NCI-H460 (cell line): ENCODE measurements at places on chromosomes 7 and 10. TPM values are rescaled to one million over a fixed set of nuclear protein-coding genes. Genes with fewer than 3 reads are reported as not detected.

DNA sequence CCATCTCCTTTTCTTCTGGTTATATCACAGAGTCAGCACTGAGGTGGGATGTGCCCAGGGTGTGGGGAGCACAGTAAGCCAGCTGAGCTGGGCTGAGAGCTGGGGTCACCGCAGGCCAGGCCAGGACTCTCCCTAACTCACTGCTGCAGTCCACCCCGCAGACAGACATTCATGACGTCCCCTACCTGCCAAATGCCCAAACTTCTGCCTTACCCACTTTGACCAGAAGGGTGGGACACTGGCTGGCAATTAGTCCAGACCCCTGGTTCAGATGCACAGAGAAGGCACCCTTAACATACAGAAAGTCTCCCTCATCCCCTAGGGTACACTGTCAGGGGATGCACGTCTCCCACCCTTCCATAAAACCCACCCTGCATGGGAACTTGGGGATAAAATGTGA lies 2.1 kb downstream of the DRGX start:
- DNase-seq = no peak

- DNase-seq = no peak
Observed at GRCh38 chr7:31160941-31161340, 108.8 kb downstream of the ADCYAP1R1 start.

DNA sequence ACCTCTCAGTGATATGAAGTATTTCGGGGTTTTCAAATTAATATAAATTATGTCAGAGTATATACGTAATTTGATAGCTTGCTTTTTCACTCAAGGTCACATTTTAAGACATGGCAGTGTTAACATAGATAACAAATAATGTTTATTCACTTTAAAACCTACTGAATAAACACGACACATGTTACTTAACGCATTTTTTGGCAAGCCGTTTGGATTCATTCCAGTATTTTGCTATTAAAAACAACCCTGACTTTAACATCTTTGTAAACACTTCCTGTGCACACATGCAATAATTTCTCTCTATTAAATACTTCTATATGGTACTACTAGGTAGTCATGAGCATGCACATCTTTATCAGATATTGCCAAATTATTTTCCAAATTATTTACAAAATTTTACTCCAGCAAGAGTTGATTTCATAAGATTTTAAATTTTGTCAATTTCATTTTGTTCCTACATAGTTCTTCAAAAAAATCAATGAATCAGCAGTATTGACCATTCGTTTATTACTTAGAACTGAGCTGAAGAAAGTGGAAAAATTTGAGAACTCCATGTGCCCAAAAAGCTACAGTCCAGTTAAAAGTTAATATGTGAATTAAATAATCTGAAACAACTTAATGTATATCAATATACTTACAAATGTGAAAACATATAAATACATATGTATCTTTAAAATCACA lies 26.8 kb upstream of the THSD7A start:
- DNase-seq = no peak

- no peak for DNase-seq
Observed at GRCh38 chr10:131961047-131961776, 20.5 kb downstream of the BNIP3 start.

DNA sequence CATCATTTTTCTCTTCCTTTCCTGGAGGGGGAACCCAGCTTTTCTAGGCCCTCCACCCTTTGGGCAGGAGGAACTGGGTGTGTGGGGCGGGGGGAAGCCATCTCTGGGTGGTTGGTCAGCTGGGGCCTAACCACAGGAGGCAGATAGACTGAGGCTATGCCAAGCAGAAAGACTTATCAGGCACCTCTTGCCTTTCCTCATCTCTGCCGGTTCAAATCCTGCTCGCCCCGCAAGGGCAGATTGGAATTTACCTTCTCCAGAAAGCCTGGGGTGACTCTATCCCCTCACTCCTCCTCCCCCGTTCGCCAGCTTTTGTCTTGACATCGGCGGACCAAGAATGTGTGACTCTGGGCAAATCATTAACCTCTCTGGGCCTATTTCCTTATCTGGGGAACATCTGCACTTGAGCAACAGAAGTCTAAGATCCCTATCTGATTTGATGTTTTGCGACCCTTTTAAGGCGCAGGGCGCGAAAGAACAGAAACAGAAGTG lies 584 bp upstream of the GARS1 start:
- no peak for DNase-seq

DNA sequence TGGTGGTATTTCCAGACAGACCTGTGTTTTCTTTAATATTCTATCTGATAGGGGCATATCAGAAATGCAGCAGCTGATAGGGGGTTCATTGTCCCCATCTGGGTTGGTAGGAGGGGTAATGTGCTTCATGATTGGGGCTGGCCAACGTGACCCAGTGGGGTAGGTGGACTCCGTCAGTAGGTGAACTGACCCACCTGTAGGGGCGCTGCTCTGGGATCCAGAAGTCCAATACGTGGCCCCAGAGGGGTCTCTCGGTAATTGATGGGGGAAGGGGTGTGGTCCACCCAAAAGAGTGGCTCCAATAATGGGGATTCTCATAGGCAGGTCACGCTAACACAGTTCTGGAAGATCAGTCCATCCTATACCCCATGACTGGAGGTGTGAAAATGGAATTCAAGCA lies 112.0 kb downstream of the PRLHR start:
- no peak for DNase-seq

DNA sequence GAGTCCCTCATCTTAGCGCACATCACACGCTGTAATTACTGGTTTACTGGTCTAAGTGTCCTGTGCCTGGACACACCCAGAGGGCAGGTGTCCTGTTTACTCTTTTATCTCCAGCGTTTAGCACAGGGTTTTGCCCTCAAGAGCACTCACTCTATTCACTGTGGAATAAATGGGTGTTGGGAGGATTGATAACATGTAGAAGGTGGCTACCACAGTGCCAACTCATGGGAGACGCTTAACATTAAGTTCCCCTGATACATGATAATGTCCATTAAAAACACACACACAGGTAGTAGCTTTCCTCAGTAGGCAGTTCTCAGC lies 96.1 kb upstream of the EFCAB10 start:
- DNase-seq = no peak

DNA sequence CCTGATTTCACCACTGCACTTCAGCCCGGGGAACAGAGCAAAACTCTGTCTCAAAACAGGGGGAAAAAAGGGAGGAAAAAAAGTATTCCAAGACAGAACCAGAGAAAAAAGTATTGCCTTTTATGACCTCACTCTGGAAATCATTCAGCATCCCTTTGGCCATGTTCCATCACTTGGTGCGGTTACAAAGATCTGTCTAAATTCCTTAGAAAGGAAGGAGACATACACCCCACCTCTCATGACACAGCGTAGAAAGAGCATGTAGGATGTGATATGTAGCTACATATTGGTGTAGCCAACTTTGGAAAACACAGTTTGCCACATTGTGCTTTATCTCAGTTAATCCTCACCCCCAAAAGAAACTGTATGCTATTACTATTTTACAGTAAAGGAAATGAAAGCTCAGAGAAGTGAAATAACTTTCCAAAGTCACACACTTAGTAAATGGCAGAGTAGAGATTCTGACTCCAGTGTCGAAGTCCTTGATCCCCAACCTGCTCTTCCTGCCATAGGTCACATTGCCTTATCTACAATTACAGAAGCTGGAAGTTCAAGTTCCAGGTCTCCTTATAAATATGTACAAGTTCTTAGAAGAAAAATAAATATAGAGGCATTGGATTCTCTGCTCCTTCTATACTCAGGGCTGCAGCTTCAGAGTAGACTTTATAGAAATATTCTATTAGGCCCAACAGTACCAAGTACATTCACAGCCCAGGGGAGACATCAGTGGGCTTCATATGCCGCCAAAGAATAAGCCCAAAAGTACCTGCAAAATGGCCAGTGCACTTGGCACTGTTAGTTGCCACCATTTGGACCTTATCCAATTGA lies 91.6 kb upstream of the KMT2E start:
- no peak for DNase-seq

GRCh38 chr7:48337012-48337621 lies 165.9 kb downstream of the ABCA13 start:
- DNase-seq = peak; percentile 18

DNA sequence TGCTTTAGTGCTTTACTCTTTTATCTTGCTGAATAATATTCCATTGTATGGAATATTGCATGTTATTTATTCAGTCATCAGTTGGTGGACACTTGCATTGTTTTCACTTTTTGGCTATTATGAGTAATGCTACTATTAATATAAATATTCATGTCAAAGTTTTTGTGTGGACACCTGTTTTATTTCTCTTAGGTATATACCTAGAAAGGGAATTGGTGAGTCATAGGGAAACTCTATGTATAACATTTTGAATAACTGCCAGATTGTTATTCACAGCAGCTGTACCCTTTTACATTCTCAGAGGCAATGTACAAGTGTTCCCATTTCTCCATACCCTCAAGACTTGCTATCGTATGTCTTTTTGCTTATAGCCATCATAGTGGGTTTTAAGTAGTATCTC lies 268.7 kb downstream of the SEMA3A start:
- no peak for DNase-seq

- no peak for DNase-seq
Observed at GRCh38 chr10:119541459-119542356, 811 bp downstream of the RGS10 start.

- DNase-seq = no peak
Observed at GRCh38 chr10:73786512-73786885, 1.1 kb downstream of the ZSWIM8 start.

- no peak for DNase-seq
Observed at GRCh38 chr7:50663396-50664102, 98.3 kb upstream of the DDC start.

- no peak for DNase-seq
Observed at GRCh38 chr7:137862358-137862757, 15.6 kb upstream of the DGKI start.

DNA sequence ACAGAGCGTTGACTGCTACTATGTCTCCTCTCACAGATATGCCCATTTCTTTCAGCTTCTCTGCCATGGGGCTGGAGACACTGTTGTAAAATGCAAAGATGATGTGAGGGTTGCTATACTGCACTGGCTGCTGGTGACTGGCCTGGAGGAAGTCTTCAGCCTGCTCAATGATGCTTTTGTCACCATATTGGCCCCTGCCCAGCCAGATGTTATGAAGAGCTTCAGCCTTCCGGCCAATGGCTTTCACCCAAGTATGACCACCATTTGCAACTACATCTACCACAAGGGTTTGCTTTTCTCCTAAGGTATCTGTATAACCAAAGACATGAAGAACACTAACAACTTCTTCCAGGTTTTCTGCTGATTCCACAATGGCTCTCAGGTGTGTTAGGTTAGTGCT lies 1.6 kb downstream of the C7orf25 start:
- no peak for DNase-seq

DNA sequence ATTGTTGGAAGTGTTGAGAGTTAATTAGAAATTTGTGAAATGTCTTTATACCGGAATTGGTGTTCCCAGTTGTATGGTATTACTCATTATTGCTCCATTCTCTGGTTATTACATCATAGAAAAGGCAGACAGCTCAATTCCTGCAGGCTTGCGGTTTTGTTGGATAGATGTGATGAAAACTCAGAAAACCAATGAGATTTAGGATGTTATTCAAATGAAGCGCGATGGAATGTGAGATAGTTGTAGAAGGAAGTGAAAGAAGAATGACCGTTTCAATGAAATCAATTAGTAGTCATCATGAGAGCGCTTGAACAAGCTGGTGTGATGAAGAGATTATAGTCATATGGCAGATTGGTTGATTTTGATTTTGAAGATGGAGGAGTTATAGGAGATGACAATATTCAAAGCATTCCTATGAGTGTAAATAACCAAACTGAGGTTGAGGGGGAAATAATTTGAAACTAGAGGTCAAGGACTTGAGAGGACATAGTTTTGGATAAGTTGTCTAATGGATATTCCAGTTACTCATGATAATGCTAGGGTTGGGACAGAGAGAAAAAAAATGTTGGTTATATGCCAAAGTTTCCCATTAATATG lies 991.5 kb downstream of the NRG3 start:
- DNase-seq = peak; percentile 6

GRCh38 chr10:24241536-24242040 lies 32.6 kb downstream of the KIAA1217 start:
- no peak for DNase-seq

- DNase-seq = no peak
Observed at GRCh38 chr7:73829505-73829904, 1.3 kb upstream of the CLDN4 start.

DNA sequence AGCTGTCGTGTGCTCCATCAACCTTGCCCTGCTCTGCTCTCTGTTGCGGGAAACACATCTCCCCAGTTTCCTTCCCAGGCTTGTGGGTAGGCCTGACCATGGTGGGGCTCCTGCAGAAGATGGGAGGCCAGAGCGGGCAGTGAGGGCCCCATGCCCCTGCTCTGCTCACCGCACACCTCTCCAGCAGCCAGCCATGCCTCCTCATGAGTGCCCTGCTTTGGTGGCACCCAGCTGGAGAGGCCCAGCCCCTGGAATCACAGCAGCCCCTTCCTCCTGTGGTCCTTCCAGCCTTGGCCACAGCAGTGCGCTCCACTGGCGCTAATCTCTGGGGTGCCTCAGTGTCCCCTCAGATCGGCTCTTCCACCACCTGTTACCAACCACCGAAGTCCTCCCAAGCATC lies 4.2 kb upstream of the OPN4 start:
- DNase-seq = no peak

GRCh38 chr7:36668750-36669149 lies 55.5 kb downstream of the AOAH start:
- no peak for DNase-seq

- DNase-seq = no peak
Observed at GRCh38 chr10:50540069-50540825, 83.5 kb downstream of the SGMS1 start.

- no peak for DNase-seq
Observed at GRCh38 chr7:117134889-117135552, 181.7 kb downstream of the ST7 start.

The ADIRF gene
- total RNA-seq = not detected in 2 replicates

The CALHM3 gene
- not detected in 2 replicates for total RNA-seq

The MRPL32 gene
- 93.7 and 103 TPM in 2 replicates for total RNA-seq

The GSDME gene
- 3.5 and 6.5 TPM in 2 replicates for total RNA-seq

The SMURF1 gene
- total RNA-seq = 23.6 and 26.4 TPM in 2 replicates

The AKR1C4 gene
- not detected in 2 replicates for total RNA-seq

The STEAP2 gene
- total RNA-seq = 2.1 and 2.2 TPM in 2 replicates

The IRF5 gene
- total RNA-seq = 6.5 and 9.3 TPM in 2 replicates

The CD36 gene
- 0.82 and 0.84 TPM in 2 replicates for total RNA-seq

The LIPF gene
- total RNA-seq = not detected in 2 replicates

The NUTM2E gene
- not detected in 2 replicates for total RNA-seq

The POLL gene
- total RNA-seq = 17.5 and 17.7 TPM in 2 replicates

The KIAA1217 gene
- 3.5 and 4.7 TPM in 2 replicates for total RNA-seq

The SEC31B gene
- total RNA-seq = 2.0 and 2.6 TPM in 2 replicates

The NPY4R2 gene
- not detected in 2 replicates for total RNA-seq

The TACC2 gene
- 24.4 and 31.1 TPM in 2 replicates for total RNA-seq

The CPN1 gene
- not detected in 2 replicates for total RNA-seq
